ENCODE measurements at places on chromosomes 7 and 10.

- DNase-seq = no peak
These were observed 32.1 kb downstream of the ZNF783 start for GRCh38 chr7:149293946-149294633.

GRCh38 chr7:134514663-134515062, 12.7 kb upstream of the AKR1B10 start:
- peak; percentile 85 for DNase-seq

- no peak for DNase-seq
These were observed 516.4 kb downstream of the PCDH15 start for GRCh38 chr10:54284526-54285193.

DNA sequence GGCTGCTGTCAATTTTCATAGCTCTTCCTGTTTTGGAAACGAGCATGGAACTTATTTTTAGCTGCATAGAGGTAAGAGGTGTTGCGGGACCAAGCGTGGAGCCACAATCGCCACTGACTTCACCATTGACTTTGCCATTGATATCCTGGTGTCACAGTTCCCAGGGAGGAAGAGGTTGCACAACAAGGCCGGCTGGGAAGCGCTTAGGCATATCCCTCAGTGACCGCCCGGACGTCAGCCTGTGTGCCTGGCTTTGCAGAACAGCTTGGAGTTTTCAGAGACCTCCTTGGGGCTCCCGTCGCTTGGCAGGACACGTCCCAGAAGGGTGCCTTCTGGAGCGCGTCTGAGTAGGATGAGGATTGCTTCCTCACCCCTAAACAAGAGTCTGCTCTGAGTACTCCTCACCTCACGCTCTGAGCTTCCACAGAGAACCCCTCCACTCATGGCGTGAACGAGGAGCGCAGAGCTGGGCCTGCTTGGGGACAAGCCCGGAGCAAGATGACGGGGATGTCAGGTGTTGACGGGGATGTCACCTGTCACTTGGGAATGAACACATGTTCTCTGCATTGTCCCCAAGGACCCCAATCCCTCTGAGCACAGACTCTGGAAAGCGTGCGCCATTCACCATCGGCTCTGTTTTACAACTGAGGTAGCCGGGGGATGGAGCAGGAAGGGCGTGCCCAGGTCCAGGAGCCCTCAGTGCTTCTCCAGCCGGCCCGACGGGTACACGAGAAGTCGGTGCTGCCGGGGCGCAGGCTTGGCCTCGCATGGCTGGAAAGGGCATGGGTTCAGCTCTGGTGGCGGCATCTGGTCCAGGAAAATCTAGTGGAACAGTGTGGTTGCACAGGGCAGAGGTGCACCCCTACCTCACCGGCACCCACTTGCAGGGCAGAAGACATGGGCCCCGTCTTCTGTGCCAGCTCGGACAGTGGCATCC, 192.3 kb upstream of the SHH start:
- DNase-seq = no peak

DNA sequence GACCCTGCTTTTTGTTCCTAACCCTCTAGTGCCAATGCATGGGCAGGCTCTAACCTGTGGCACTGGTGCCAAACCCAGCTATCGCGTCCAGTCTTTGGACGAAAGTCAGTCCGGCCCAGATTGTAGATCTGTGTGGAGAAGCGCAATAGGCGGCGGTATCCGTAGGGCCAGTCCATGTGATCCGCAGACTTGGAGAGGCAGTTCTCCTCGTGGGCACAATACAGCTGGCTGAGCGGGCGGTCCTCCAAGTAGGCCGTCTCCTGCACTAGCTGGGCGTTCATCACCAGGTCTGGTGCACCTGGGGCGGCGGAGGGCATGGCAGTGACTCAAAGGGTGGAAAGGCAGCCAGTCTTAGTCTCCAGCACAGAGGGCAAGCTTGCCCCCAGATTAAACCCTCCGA, 14.5 kb downstream of the LOXL4 start:
- no peak for DNase-seq

DNA sequence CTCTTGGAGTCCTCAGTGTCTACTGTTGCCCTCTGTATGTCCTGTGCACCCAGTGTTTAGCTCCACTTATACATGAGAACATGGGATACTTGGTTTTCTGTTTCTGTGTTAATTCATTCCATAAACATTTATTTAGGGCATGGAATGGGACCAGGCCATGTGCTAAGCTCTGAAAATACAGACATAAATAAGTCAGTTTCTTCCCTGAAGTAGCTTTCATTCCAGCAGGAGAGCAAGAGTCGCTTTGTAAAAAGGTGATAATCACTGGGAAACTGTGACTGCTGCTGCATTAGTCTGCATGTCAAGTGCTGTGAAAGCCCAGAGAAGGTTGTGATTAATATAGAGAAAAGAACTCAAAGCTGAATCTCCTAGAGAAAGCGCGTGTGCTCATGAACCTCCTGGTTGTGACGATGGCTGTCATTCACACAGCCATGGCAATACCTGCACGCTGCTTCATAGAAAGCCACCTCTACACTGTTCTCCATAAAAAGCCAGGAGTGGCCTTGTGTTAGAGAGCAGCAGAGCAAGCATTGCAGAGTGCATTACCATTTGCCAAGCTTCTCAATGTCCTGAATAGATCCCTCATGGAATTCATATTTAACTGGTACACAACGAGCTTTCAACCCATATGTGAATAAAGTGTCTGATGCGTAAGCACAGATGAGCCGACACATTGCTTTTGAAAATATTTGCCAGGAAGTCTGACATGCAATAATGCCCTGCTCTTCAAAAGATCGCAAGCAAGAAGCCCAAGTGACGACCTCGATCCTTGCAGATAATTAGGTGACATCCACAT, 30.6 kb upstream of the PITRM1 start:
- DNase-seq = no peak

GRCh38 chr10:108090476-108091215, 926.1 kb upstream of the SORCS1 start:
- no peak for DNase-seq
